ENCODE measurements at places on chromosomes 7 and 10. TPM values are rescaled to one million over a fixed set of nuclear protein-coding genes. Genes with fewer than 3 reads are reported as not detected.

The CPA4 gene
- total RNA-seq: not detected

DNA sequence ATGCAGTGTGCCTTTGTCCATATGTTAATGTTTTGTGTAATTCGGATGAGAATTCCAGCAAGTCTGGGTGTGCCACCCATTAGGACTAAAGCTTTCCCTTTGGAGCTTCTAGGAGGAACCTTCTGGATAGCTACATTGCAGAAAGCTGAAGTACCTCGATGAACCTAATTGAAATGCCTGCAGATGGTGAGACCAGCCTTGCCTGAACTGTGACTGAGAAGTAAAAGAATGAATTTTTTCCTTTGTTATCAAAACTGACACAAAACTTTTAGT, 31.1 kb upstream of the FBXW4 start:
- peaks cover 9% of the 10 kb centered on the region for H3K27me3 ChIP-seq
- H3K4me1 ChIP-seq: no peaks in the 10 kb centered on the region
- DNase-seq: no peak
- H3K36me3 ChIP-seq: no peaks in the 10 kb centered on the region
- no peak overlapping the region for H3K27ac ChIP-seq

DNA sequence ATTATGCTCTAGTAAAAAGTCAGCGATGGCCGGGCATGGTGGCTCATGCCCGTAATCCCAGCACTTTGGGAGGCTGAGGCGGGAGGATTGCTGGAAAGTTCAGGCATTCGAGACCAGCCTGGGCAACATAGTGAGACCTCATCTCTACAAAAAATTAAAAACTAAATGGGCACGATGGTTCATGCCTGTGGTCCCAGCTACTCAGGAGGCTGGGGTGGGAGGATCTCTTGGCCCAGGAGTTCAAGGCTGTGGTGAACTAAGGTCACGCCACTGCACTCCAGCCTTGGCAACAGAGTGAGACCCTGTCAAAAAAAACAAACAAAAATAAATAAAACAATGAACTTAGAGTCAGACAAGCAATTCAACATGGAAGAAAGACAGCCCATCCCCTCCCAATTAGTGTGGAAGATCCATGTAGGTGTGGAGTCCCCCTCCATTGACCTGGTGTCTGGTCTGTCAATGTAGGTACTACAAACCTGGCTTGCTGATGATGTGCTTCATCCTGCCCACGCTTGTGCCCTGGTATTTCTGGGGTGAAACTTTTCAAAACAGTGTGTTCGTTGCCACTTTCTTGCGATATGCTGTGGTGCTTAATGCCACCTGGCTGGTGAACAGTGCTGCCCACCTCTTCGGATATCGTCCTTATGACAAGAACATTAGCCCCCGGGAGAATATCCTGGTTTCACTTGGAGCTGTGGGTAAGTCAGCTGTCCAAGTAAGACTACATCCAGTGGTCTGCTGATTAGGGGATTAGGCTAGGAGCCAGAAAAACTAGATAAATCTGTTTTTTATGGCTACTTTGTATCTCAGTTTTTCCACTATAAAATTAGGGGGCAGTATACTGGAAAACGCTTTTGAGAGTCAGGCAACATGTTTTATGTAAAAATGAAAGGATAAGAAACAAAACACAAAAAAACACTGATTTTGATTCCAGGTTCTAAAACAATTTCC, 9.3 kb downstream of the SCD start:
- H3K27ac ChIP-seq: no peak overlapping the region
- H3K27me3 ChIP-seq: no peaks in the 10 kb centered on the region
- H3K4me1 ChIP-seq: peaks cover 12% of the 10 kb centered on the region
- H3K36me3 ChIP-seq: no peaks in the 10 kb centered on the region
- DNase-seq: no peak
- no peak overlapping the region for H3K4me3 ChIP-seq

The WNT8B gene
- total RNA-seq: not detected

Data from sigmoid colon (tissue), 7 donors.